Fibroblast of skin of left biceps (primary cell): ENCODE measurements at places on chromosomes 13 and 19.

GRCh38 chr13:51067210-51067701, 43.8 kb downstream of the C13orf42 start:
- no peak for DNase-seq

DNA sequence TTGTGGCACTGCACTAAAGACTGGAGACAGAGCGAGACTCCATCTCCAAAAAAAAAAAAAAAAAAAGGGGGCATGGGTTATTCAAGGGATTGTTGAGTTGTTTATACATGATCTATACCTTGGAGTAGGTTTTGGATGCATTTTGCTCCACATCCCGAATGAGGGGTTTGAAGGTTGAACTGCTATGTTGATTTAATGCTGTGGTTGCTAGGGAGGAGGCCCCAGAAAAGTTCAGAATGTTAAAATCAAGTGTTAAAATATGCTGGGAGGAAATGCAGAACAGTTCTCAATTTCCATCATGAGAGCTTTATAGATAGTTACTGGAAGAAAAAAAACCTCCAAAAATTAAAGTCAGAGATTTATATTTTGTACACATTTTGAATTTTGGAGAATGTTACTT, 116.5 kb downstream of the DNAJC15 start:
- no peak for DNase-seq

DNA sequence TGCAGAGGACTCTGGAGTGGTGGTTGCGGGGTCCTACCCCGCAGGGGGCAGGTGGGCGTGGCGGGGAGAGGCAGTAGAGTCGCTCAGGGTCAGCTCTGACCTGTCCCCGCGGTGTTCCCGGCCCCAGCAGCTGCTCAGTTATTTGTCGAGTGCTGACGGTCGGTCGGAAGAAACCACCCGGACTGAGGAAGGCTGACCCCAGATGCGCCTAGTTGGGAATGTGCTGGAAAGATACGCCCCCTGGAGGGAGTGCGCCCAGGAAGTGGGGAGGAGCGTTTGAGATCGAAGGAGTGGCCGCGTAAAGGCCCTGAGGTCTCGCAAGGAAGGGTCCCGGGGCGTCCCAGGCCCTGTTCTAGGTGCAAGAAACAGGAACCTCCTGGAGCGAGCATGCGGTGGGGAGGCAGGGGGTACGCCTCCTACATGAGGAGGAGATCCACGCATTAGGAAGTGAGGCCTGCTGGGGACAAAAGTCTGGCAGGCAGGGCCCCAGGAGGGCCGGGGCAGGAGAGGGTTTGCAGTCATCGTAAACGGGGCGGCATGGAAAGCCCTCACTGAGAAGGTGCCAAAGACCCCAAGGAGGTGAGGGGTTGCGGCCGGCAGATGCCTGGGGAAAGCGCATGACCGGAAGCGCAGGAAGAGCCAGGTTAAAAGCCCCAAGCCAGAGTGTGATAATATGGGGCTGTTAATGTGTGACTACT, 9.2 kb downstream of the CCDC8 start:
- no peak for DNase-seq

DNA sequence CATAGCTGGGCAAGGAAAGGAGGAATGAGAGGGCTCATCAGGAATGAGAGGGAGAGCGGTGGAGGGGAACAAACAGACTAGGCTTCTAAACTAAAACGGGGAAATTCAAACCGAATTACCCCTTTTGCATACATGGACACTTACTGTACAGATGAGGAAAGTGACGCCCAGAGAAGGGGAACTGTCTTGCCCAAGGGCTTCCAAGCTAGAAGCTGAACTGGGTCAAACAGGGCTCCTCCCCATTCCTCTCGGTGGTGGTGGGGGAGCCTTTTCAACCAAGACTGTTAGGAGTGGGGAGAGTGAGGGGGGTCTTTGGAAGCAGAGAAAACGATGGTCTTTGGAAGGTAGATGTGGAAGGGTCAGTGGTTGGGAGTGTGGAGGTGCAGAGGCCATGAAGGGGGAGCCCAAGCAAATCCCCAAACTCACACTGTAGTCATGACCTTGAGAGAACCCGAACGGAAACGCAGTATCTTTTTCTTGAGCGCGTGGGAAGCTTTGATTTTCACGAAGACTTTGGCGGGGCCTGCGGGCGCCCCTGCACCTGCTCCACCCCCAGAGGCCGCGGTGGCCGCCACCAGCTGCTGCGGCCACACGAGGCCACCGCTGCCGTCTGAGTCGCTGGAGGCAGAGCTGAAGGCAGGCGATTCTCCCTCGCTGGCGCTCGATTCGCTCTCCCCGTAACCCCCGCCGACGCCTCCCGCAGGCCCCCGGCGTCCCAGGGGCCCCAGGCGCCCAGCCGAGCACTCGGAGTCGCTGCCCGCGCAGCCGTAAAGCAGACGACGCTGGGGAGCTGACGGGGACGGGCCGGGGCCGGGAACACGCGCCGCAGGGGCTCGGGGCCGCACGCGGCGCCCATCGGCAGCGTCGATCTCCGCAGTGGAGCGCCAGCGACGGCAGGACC, 12.3 kb upstream of the GNG8 start:
- no peak for DNase-seq

DNA sequence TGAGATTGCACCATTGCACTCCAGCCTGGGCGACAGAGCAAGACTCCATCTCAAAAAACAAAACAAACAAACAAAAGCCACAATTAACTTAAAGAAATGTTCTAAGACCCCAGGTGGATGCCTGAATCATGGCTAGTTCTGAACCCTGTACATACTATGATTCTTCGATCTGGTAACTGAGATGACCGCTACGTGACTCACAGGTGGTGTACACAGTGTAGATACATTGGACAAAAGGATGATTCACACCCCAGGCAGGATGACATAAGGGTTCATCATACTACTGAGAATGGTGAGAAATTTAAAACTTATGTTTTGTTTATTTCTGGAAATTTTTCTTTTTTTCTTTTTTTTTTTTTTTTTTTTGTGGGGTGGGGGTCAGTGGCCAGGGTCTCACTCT, 6.5 kb downstream of the ZNF426 start:
- no peak for DNase-seq

DNA sequence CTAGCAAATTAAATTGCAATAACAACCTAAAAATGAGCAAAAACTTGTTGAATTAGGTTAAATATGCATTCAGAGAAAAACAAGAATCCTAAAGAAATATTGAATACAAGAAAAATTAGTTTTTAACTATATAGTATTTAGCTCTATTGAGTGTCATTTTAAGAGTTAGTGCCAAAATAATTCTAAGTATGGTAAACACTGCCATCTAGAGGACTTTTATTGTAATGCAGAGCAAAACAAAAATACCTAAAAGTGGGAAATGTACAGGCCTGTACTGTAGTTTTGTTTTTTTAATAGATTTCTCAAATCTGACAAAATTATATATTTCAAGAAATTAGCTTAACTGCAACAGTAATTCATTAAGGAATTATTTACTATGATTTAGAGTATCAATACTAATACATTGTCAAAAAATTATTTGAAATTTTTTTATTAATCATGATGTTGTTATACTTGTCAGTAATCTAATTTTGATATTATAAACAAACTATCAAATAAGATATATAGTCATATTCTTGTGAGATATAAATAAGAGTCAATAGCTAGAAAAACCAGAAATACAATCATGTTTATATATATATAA, 8.2 kb upstream of the PCDH9 start:
- DNase-seq, result no peak

DNA sequence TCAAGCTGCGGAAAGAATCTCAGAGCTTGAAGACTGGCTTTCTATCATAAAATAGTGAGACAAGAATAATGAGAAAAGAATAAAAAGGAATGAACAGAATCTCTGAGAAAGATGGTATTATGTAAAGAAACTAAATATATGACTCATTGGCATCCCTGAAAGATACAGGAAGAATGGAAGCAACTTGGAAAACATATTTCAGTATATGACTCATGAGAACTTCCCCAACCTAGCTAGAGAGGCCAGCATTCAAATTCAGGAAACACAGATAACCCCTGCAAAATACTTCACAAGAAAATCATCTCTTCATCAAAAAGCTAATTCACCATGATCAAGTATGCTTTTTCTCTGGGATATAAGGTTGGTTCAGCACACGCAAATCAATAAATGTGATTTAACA, 2318.0 kb downstream of the PCDH9 start:
- peak; percentile 71 for DNase-seq

DNA sequence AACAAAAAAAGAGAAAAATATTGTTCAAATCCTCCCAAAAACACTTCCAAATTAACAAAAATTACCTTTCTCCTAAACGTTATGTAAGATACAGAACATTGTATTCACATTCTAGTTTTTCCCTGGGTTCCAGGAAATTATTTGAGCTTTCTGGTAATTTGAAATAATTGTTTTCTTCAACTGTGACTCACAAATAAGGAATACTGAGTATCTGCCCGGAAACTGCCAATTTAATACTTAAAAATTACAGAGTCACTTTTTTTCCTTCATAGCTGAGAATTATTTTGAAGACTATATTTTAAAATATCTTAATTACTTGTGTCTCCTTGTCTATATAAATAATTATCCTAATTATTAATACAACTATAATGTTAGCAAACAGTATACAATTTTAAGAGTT, 709.0 kb upstream of the ARGLU1 start:
- no peak for DNase-seq

DNA sequence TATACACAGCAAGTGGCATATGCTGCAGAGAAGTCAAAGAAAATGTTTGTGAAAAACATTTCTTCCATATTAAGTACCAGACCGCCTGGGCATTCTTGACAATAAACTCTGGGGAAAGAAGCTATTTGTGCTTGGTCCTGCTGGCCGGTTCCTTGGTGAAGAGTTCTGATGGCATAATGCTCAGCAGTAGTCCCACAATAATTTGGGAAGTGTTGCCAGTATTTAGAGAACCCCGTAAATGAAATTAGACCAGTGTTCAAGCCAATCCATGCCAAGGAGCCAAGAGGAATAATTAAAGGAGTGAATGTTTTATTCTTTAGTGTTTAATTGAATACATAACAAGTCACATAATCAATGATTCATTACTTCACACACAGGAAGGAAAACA, 6.3 kb downstream of the KCTD12 start:
- no peak for DNase-seq

DNA sequence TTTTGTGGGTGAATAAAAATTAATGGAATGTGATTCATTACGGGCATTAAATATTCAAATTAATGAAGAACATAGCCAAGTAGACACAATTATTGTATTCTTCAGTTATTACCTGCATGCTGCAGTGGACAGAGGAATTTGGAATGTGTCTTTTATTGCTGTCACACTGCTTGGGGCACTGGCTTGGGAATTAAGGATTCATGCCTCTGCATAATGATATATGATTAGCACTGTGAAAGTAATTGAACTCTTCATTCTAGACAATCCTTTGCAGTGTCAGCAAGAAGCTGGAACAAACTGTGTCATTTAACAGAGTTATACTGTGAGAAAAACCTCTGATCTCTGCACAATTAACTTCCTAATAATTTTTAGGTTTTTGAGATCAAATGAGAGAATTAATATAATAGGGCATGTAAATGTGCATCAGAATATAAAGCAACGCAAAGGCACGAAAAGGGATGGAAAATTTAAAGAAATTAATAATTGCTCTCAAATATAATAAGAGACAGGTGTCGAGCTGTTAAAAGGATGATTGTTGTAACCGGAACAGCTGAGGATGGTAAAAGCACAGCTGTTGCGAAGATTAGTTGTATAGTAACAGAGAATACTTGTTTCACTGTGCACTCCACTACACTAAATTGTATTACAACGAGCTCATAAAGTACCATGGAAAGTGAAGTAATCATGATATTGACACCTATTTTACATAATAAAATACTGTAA, 235.1 kb upstream of the MIR17HG start:
- DNase-seq, result no peak

GRCh38 chr19:39845584-39845932, 621 bp downstream of the FBL start:
- no peak for DNase-seq

DNA sequence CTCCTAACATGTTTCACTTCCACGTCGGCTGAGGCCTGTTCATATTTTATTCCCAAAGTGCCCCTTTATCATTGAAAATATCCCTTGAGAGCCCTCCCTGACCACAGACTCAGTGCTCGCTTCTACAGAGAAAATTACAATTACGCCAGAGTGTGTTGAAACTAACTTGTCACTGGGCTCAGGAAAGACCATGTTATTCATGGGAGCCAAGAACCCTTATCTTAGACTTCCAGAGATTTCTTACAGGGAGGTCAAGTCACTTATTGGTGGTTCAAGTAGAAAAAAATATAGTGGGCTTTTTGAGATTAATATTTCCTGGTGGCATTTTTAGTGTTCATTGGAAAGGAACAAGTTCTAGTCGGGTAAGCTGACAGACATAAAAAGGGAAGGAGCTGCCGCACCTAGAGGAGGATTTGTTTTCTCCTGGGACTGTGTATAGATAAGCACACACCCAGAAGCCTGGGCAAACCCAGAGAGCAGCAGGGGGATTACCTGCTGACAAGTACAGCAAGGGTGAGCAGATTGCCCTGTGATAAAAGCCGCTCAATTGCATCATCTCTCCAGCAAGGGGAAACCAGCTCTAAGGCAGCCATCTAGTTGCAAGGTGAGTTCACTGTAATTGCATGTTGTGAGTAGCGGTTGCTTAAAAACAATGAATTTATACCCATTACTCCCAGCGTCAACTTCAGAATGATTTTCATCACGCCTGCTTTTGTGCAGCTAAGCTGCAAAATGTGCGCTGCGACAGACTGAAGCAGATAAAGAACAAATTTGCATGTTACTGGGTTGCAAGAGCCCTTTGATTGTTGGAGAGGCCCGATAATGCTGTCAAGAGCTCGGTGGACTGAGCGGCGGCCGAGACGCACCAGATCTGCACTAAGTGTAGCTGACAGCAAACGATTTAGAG, 46.2 kb downstream of the DCT start:
- no peak for DNase-seq

GRCh38 chr19:18160971-18161635, 8.1 kb downstream of the PIK3R2 start:
- DNase-seq, result peak; percentile 7

DNA sequence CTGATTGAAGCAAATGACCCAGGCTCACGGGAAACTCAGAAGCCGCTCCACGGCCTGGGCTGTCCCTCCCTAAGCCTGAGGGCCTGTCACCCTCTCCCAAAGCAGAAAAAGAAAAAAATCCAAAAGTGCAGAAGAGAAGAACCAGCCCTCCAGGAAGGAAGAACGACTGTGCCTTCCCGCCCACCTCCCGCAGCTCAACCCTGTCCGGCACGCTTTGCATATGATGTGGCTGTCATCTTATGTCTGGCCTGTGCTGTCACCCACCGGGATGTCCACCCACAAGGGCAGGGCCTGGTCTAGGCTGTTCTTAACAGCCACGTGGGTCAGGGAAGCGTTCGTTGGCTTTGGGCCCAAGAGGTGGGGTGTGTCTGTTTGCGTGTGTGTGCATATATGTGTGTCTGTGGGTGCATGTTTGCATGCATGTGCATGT, 13.7 kb downstream of the ZBTB7A start:
- no peak for DNase-seq

- peak; percentile 86 for DNase-seq
Measured at GRCh38 chr13:57629821-57630235, 1.7 kb upstream of the PCDH17 start.

DNA sequence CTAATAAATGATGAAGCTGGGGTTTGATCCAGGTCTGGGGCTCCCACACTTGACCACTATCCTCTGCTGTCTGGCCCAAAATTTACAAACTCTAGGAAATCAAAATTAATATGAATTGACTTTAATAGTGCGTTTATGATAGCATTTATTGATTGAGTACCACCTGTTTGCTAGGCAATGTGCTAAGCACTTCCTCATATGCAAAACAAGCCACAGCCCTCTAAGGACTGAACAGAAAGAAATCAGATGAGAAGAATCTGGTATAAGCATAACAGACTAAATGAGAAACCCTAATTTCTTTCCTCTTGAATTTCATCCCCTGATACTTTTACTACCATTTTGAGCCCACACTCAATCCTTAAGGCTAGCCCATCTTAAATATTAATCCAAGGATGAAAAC, 6.6 kb upstream of the MLNR start:
- no peak for DNase-seq
